ENCODE measurements at places on chromosomes 1 and 21.

DNA sequence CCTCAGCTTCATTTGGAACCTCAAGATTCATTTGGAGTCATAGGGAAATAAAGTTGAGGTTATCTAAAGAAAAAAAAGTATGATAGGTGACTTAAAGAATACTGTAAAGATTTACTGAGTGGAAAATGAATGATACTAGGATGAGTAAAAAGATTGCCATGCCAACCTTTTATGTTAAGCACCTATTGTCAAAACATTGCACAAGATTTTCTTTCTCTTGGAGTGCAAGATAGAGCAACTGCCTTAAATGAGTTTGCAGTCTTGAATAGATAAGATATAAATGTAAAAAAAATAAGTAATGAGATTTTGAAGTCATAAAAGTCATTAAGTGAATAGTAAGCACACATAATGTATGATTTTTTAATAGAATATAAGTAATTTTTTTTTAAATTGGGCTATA is 5.1 kb upstream of the ANGPTL1 start:
- no peak for DNase-seq

GRCh38 chr1:153553830-153554541 is 4.9 kb upstream of the S100A3 start:
- no peak for DNase-seq

DNA sequence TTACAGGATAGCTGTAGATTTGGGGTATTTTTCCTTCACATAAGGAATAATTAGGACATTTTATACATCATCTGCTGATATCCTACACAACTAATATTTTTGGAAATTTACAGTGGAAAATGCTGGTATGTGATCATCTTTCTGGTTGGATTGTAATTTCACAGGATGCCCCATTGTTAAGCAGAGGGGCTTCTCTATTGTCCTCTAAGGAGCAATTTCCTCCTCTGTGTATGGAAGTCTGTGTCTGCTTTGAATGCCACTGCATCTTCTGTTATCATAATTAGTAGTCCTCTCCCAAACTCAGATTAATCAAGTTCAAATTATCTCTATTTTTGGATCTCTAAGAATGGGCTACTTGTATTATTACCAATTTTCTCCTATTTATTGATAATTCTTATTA is 988.1 kb upstream of the B3GALT2 start:
- DNase-seq: no peak

GRCh38 chr21:17435565-17436543 is 77.0 kb upstream of the CXADR start:
- DNase-seq: no peak

- no peak for DNase-seq
Observed at GRCh38 chr1:30652152-30652841, 71.1 kb downstream of the MATN1 start.

DNA sequence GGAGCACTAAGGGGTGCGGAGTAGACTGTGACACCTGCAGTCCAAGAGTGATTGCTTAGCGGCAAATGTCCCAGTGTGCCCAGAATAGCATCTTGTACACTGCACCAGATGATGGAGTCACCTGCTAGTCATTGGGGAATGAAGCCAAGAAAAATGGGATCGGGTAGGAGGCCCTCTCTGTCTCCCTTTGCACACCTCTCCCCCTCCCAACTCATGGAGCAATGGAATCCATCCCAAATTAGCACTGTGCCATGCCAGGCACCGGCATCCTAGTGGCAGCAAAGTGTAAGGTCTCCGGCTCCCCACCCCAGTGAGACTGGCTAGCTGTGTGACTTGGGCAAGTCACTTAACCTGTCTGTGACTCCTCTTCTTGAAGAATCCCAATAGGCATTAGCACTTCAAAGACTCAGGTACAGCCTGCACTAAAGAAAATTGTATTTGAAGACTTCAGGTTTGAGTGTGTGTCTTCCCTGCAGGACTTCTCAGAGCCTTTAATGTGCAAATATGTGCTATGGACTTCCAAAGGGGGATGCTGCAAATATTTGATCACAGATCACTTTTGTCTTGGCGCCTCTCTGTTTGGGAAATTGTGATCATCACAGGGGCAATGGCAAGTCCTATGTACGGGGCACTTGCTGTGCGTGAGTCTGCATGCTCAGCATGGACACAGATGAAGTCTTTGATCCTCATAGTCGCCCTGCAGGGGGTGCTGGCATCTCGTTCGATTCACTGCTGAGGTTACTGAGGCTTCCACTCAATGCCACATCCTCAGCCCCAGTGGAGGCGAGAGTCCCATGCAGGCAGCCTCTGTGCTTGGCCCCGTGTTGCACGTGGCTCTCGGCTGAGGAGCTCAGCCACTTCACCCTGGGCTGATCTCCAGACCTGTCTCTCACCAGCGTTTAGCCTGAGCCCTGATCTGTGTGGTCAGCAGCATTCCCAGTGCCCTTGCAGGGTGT is 272.9 kb upstream of the C1orf174 start:
- DNase-seq: no peak

GRCh38 chr1:223198628-223198965 is 55.5 kb upstream of the TLR5 start:
- DNase-seq: no peak

DNA sequence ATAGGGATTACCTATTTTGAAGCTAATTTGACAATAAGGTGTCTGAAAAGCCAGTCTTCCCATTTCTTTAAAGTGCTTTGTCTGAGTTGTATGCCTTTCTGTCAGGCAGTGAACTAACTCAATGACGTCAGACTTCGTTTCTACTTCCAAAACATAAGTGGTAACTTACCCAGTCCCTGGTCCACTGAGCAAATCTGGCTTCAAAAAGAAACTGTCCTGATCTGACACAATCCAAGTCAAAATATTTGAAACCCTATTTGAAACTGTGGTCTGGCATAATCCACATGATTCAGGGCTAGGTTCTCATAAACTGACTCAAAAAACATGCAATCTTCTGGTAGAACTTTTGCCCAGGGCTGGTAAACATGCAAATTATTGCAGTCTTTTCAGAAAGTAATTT is 34.0 kb downstream of the DIRAS3 start:
- DNase-seq: no peak

DNA sequence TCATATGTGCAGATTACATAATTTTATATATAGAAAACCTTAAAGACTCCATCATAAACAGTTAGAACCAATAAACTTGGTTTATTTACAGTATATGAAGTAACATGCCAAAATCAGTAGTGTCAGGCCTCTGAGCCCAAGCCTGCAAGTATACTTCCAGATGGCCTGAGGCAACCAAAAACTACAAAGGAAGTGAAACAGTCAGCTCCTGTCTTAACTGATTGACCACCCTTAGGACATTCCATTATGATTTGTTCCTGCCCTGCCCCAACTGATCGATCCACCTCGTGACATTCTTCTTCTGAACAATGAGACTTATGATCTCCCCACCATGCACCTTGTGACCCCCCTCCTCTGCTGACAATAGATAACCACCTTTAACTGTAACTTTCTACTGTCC is 630.3 kb downstream of the AMY1C start:
- no peak for DNase-seq

- no peak for DNase-seq
Observed at GRCh38 chr1:154992721-154993571, 440 bp upstream of the LENEP start.

DNA sequence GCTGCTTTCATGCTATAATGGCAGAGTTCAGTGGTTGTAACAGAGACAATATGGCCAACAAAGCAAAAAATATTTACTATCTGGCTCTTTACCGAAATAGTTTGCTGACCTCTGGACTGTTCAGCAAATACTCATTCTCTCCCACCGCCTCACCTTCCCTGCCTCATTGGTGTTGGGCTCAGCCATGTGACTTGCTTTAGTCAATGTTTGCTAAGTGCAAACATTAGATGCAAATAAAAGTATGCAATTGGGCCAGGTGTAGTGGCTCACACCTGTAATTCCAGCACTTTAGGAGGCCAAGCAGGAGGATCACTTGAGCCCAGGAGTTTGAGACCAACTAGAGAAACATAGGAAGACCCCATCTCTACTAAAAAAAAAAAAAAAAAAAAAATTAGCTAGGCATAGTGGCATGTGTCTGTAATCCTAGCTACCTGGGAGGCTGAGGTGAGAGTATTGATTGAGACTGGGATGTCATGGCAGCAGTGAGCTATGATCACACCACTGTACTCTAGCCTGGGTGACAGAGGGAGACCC is 55.1 kb downstream of the RPL5 start:
- no peak for DNase-seq

- DNase-seq: peak; percentile 60
Observed at GRCh38 chr1:181033128-181033798, 520 bp upstream of the MR1 start.

DNA sequence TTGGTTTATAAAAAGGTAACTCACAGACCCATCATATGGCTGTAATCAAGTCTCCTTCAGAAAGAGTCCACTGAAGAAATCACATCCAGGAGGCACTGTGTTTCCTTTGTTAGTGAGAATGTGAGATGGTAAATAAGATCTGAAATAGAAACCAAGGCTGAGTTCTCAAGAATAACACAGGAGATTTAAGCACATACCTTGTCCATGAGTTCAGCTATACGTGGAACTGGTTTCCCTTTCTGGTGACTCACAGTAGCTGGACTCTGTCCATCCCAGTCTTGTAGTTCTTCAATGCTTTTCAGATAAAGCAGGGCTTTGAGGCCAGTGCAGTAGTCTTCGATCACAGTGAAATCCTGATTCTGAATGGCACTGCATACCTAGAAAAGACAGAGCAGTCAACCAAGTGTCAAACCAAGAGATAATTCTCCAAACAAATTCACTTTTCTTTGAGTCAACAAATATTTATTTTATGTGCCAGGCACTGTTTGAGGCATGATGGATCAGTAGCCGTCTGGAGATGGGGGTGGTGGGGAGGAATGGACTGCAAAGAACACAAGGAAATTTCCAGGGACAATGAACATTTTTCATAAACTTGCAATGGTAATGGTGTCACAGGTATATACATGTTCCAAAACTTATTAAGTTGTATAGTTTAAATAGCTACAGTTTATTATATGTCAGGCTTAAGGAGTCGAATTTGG is 471.4 kb downstream of the PTBP2 start:
- DNase-seq: no peak

DNA sequence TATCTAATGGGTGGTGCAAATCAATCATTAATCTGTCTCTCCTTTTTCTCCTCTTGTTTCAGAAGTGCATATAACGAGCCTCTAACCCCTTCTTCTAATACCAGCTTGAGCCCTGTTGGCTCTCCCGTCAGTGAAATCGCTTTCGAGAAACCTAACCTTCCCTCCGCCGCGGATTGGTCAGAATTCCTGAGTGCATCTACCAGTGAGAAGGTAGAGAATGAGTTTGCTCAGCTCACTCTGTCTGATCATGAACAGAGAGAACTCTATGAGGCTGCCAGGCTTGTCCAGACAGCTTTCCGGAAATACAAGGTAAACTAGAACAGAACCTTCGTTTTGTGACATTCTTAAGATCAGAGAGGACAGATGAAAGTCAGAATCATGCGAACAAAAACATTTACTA is 25.3 kb upstream of the VAMP3 start:
- no peak for DNase-seq

GRCh38 chr1:7680207-7680954 is 90.7 kb upstream of the VAMP3 start:
- DNase-seq: peak; percentile 55

- DNase-seq: no peak
Observed at GRCh38 chr1:19412654-19413053, 72.7 kb downstream of the CAPZB start.

GRCh38 chr1:9279172-9279840 is 13.4 kb upstream of the SPSB1 start:
- no peak for DNase-seq

GRCh38 chr1:204469304-204469703 is 25.3 kb downstream of the PIK3C2B start:
- no peak for DNase-seq

DNA sequence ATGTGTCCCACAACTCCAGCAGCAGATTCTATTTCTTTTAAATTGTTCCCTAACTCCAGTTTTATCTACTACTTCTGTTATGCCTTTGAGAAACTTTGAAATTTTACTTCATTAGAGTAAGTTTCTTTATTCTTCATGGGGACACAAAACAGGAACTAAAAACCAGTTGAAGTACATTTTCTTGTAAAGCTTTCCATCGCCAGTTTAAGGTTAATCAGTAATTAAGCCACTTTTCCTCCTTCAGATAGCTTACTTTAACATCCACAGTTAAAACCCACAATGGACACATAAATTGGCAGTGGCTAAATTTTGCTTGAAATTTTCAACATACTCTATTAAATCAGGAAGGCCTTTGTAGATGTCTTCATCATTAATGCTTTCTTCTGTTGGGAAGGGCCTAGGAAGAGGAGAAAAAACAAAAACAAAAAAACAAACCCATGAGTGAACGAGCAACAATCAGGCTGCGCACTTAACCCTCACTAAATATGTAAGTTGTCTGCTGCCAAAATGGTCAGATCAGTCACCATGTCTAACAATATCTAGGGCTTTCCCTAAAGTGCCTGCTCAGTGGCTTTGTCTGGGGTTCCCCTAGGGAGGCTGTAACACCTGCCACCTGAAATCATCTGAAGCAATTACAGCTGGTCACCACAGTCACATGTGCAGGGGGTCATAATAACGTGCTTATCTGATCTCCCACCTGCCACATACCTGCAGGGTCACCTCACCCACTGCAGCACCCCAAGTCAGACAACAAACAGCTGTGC is 187.9 kb downstream of the VAV3 start:
- DNase-seq: no peak

DNA sequence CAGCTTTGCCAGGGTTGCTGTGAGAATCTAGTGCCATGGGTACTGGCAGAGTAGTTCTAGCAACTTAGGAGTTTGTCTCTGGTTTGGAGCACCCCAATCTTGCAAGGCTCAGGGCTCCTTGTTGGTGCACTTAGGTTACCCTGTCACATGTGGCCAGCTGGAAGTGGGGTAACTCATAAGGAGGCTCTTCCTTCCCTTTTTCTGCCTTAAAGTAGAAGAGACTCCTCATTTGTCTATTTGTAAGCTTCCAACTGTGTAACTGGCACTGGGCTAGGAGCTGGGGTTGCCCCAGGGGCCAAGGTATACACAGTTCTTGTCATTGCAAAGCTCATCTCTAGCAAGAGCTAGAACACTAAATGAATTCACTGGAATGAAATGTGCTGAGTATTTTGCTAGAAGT is 10.6 kb downstream of the MROH7 start:
- DNase-seq: no peak

- peak; percentile 64 for DNase-seq
Observed at GRCh38 chr1:156627313-156627880, 8.2 kb downstream of the HAPLN2 start.

GRCh38 chr21:27645285-27645684 is 678.4 kb upstream of the ADAMTS5 start:
- DNase-seq: no peak

DNA sequence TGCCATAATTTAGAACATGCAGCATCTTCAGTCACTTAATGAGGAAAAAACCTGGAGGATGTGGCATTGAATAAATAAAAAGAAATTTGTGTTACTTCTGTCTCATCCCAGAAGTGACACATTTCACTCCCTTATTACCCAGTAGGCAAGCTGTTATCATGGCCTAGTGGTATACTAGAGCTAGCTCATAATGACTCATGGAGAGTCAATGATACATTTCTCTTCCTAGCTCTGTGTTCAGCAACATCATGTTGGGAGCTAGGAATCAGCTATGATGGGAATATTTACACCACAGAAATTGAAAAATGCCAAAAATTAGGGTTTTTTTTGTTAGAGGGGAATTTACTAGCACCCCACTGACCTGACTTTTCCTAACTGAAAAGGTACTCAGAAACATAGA is 182.7 kb downstream of the HMCN1 start:
- no peak for DNase-seq
